CD4-positive, alpha-beta memory T cell (primary cell): ENCODE measurements at places on chromosomes 5 and 9. TPM values are rescaled to one million over a fixed set of nuclear protein-coding genes. Genes with fewer than 3 reads are reported as not detected.

The LARP1 gene
- 28.8 TPM for polyA plus RNA-seq

The PCDHGC4 gene
- 0.11 TPM for polyA plus RNA-seq

The MAPK9 gene
- 31.1 TPM for polyA plus RNA-seq

The MLANA gene
- 0.59 TPM for polyA plus RNA-seq

The DAPK1 gene
- not detected for polyA plus RNA-seq

The MARCOL gene
- polyA plus RNA-seq, result not detected

The PCDHAC2 gene
- not detected for polyA plus RNA-seq

The THG1L gene
- polyA plus RNA-seq, result 5.7 TPM

The TEK gene
- polyA plus RNA-seq, result not detected

The TLX3 gene
- polyA plus RNA-seq, result not detected

The MAMDC2 gene
- polyA plus RNA-seq, result not detected

The SLCO6A1 gene
- not detected for polyA plus RNA-seq

The SPAAR gene
- not detected for polyA plus RNA-seq

The HAVCR2 gene
- 8.4 TPM for polyA plus RNA-seq

The ENTPD2 gene
- not detected for polyA plus RNA-seq

The BRINP1 gene
- polyA plus RNA-seq, result not detected

The SLC34A3 gene
- polyA plus RNA-seq, result not detected

The SV2C gene
- 0.02 TPM for polyA plus RNA-seq

The SLC36A2 gene
- not detected for polyA plus RNA-seq

The SLC2A6 gene
- 0.41 TPM for polyA plus RNA-seq

The ADRA1B gene
- polyA plus RNA-seq, result not detected

The PCDHGB5 gene
- polyA plus RNA-seq, result 0.39 TPM

The ABO gene
- 1.2 TPM for polyA plus RNA-seq

The LTC4S gene
- 4.2 TPM for polyA plus RNA-seq

The TSPAN17 gene
- polyA plus RNA-seq, result 16.0 TPM

The TBC1D13 gene
- polyA plus RNA-seq, result 29.2 TPM

The CKMT2 gene
- polyA plus RNA-seq, result not detected

The PCDHA7 gene
- polyA plus RNA-seq, result not detected

The GPR150 gene
- polyA plus RNA-seq, result 3.1 TPM

The GLDC gene
- not detected for polyA plus RNA-seq

The PAEP gene
- polyA plus RNA-seq, result not detected

The GRIA1 gene
- not detected for polyA plus RNA-seq

The COL23A1 gene
- not detected for polyA plus RNA-seq

The KIF12 gene
- not detected for polyA plus RNA-seq

The STKLD1 gene
- 1.5 TPM for polyA plus RNA-seq

The ITK gene
- 141 TPM for polyA plus RNA-seq

The PNPLA7 gene
- not detected for polyA plus RNA-seq

The WDR38 gene
- polyA plus RNA-seq, result not detected

The CDKN2A gene
- 6.3 TPM for polyA plus RNA-seq

The TNFSF8 gene
- polyA plus RNA-seq, result 84.8 TPM

The NSD1 gene
- polyA plus RNA-seq, result 14.3 TPM

The C5orf52 gene
- not detected for polyA plus RNA-seq

The LIFR gene
- polyA plus RNA-seq, result not detected

The CYLC2 gene
- not detected for polyA plus RNA-seq

The IL9 gene
- not detected for polyA plus RNA-seq

The NFIB gene
- polyA plus RNA-seq, result not detected

The GABRG2 gene
- not detected for polyA plus RNA-seq

The ARHGEF28 gene
- not detected for polyA plus RNA-seq

The HAND1 gene
- not detected for polyA plus RNA-seq

The BASP1 gene
- polyA plus RNA-seq, result 0.78 TPM
